Tibial artery (tissue), 4 donors: ENCODE measurements at places on chromosomes 2 and 18.

GRCh38 chr2:99656994-99657393 lies 167.2 kb upstream of the REV1 start:
- DNase-seq, result peak; percentile 44

GRCh38 chr2:141201016-141201565 lies 929.7 kb downstream of the LRP1B start:
- DNase-seq, result no peak

GRCh38 chr2:3282056-3282998 lies 95.3 kb downstream of the EIPR1 start:
- DNase-seq, result no peak

GRCh38 chr2:8657423-8658062 lies 24.3 kb upstream of the ID2 start:
- no peak for DNase-seq

DNA sequence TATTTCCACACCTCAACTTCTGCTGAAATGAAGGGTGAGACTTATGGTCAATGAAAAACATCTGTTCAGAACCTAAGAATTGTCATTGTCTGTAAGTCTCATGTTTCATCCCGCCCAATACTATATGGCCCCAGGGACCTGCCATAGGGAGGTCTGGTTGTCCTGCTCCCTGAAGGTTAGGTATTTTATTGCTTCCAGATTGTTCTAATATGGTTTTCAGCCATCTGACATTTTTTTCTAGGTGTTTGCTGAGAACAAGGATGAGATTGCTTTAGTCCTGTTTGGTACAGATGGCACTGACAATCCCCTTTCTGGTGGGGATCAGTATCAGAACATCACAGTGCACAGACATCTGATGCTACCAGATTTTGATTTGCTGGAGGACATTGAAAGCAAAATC lies 7.3 kb downstream of the XRCC5 start:
- DNase-seq, result no peak

- DNase-seq, result no peak
Measured at GRCh38 chr2:236666646-236667204, 97.1 kb downstream of the ACKR3 start.

- no peak for DNase-seq
Measured at GRCh38 chr2:121790276-121790956, 35.0 kb downstream of the TSN start.

DNA sequence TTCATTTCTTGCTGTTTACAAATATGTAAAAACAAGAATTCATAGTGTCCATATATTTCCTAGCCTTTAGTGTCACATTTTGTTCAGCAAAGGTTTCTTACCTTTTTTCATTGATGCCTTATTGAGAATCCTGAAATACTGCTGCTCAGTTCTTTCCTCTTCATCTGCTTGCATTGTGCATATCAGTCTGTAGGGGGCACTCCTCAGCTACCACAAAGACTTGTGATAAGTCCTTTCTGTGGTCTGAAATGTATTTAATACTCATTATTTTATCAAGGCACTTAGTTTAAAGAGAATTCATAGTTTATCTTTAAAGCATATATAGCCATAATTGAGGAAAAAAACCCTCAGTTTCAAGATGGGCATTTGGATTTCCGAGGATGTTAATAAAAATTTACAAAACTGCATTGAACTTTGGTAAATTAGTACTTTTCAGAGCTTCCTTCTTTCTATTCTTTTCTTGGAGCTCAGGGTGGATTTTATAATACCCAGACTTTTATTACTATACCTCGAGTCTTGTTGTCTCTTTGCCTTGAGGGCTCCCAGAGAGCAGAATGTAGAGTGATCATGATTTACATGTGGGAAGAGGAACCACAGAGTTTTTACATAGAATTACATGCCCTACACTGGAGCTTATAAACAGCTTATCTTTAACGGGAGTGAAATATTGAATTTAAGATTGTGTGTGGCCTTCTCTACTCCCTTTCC lies 570.1 kb downstream of the PLCL1 start:
- DNase-seq, result no peak

DNA sequence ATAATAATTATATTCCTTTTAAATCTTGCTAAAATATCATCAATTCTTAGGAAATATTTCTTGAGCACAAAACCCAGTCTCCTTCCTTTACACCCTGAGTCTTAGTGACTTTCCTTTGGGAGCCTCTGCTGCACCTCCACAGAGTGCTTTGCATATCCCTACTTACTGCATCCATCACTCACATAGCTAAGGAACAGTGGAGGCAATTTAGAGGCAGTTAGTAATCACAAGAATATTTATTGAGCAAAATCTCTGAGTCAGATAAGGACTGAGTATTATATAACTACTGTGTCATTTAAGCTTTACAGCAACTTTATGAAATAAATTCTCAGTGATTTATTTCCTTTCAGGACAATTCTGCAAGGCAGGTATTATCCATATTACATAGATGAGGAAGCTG lies 327.7 kb downstream of the TMX3 start:
- DNase-seq, result no peak

GRCh38 chr18:49690312-49690711 lies 123.0 kb downstream of the ACAA2 start:
- DNase-seq, result no peak

GRCh38 chr2:129062146-129062912 lies 743.7 kb upstream of the HS6ST1 start:
- DNase-seq, result no peak

DNA sequence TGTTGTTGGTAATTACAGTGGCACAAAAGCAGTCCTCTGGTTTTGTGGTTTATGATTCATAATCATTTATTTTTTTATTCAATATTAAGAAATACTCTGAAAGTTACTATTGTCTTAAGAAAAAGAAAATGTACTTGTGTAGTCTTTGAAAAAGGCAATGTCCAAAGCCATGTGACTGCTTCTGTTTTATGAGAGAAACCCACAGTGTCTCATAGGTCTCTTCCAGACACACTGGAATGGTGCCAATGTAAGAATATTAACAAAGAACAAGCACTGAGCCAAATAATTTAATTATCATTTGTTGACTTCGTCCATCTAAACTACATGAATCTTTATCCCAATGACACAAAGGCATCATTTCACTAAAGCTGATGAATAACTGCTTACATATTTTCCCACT lies 62.5 kb downstream of the RPRM start:
- DNase-seq, result no peak

GRCh38 chr2:206064077-206064476 lies 21.9 kb downstream of the INO80D start:
- DNase-seq, result no peak

GRCh38 chr2:60679036-60679780 lies 76.9 kb upstream of the PAPOLG start:
- no peak for DNase-seq

- no peak for DNase-seq
Measured at GRCh38 chr2:84495539-84496146, 20.7 kb upstream of the DNAH6 start.

DNA sequence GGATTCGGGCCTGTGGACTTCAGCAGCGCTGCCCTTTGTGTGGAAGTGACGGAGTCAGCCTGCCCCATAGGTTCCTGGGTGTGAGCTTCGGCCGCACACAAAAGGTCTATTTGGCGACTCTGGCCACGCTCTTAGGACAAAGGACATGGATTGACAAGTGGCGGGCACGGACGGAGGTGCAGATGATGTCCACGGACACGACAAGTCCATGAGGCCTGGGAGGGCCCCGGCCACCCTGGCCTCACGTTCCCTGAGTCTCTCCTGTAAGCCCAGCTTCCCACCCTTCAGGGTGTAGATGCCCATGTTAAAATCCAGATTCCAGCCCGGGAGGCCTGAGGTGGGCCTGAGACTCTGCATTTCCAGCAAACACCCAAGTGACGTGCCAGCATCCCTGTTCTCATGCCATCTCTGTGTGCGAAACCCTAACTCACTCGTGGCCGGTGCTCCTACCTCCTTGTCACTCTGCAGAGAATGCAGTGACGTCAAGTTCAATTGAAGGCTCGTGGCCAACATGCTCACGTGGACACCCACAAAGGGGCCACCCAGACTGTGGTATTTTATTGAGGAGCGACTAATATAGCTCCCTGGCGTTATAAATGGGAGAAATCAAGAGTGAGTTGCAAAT lies 111.7 kb downstream of the RTP5 start:
- DNase-seq, result no peak

DNA sequence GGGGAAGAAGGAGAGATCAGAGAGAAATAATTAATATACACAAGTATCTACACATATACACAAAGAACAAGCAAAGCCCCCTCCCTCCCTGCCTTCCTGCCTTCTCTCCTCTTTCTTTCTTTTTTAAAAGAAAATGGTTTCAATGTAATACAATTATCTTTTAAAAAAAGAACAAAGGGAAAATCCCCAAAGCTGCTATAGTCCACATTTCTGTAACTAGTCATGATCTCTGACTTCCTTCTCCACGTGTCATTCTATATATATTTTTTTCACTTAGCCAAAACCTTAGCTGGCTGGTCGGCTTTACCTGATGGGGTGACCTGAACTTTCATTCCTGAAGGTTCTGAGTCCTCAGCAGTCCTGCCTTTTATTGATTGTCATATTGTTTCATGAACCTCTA lies 44.3 kb downstream of the MAP3K20 start:
- no peak for DNase-seq

DNA sequence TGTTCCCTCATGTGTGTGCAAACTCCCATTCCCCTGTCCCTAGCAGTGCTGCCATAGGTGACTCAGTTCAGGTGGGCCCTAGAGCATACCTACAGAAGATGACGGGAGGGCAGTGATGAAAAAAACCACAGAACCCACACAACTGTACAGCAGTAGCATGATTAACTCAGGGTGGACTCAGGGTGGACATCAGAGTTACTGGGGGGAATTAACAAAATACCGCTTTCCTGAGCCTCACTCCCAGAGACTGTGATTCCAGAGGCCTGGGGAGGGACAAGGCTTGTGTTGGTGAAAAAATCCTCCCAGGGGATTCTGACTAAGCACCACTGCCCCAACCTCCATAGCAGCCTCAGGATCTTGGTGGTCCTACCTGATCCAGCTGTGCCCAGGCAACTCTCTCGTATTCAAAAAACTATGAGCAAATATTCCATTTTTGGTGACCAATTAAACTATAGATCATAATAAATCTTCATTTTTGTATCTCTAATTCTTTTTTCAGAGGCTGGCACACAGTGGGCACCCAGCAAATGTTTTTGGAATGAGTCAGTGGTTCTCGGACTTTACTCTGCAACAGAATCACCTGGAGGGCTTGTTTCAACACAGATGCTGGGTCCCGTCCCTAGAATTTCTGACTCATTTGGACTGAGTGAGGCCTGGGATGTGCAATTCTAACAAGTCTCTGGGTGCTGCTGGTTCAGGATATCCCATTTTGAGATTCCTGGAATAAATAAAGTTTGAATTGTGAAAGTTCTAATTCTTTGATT lies 84.1 kb upstream of the NABP1 start:
- no peak for DNase-seq

DNA sequence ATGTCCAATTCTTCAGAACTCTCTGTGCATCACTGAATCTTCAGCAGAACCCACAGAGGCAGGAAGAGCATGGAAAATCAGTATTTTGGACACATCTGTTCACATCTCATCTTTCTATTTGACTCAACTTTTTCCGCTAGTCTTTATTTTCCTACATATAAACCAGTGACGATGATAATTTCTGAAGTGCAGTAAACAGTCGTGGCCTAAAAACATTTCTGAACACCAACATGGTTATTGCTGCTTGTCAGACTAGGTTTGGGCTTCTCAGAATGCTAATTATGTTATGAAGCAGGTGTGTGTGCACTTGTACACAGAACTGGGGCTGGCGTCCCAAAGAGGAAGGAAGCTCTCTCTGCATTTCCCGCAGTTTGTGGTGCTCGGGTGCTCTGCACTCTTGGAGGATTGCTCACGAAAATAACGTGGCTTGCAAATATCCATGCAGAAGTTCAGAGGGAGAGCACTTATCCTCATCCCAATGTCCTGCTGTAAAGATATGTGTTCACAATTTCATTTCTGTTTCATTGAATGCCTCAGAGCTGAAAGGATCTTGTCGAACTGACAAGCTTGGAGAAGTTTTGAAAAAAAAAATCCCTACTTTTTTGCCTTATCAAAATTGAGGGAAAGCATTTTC lies 50.8 kb downstream of the EDAR start:
- no peak for DNase-seq

- DNase-seq, result no peak
Measured at GRCh38 chr18:35864916-35865315, 107.6 kb upstream of the RMP24 start.

DNA sequence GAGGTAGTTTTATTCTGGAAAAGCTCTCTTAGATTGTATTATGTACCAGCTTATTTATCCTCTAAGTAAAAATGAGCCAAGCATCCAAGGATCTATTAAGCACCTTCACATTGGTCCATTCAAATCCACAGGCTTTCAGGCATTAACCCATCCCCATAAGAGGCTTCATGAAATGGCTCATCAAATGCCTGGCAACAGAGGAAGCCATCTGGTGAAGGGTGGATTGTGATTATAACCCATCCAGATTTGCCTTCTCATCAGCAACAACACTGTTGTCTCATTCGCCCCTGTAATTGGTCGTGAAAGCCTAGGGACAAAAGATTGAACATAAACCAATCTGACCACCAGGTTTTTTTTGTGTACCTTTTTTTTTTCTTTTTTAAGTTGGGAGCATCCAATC lies 134.3 kb upstream of the TACR1 start:
- no peak for DNase-seq

DNA sequence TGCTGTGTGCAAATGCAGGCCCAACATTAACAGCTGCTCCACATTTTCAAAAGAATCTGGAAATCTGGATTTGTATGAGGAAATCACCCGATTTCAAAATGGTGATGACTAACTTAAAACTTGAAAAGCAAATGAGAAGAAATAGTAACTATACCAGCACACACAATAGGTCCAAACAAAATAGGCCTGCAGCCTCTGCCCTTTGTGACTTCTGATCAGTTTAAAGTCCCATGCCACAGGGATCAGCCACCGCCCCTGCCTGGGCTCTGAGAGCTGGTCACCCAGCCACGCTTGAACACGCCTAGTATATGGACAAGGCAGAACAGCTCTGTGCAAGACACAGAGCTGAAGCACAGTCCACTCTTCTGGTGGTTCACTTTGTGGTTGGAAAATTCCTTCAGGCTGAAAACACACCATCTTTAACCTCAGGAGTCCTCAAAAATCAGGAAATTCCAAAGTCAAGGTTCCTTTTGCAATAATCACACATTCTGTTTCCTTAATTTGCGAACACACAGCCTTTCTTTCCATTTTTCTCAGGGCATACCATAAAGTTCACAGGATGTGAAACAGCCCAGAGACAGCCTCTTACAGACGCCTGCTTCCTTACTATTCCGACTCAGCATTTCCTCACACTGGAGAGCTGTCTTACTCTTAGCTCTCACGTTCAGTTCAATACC lies 150.1 kb upstream of the RIOK3 start:
- no peak for DNase-seq

- peak; percentile 73 for DNase-seq
Measured at GRCh38 chr18:2903006-2903405, 56.2 kb downstream of the EMILIN2 start.
